Stimulated activated CD8-positive, alpha-beta memory T cell treated with anti-CD3 and anti-CD28 coated beads, Interleukin-15, amount 100 ng/mL, for 24 hours (primary cell): ENCODE measurements at places on chromosomes 7 and 10.

DNA sequence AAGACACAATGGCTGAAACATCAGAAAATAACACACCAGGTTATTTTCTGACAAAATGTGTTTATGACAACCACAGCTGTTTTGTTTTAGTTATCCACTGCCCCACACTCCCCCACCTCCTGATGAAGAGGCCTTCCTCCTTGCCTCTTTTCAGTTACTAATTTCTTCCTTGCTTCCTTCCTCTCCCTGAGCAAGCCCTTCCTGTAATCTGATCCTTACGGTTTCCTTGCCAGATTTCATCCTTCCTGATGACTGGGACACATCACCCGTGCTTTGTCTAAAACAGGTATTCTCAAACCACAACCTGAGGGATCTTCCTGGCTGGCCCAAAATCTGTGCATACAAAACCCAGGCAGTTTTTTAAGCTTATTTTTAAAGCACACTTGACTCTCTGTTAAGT lies 39.4 kb downstream of the CHST15 start:
- DNase-seq = no peak

DNA sequence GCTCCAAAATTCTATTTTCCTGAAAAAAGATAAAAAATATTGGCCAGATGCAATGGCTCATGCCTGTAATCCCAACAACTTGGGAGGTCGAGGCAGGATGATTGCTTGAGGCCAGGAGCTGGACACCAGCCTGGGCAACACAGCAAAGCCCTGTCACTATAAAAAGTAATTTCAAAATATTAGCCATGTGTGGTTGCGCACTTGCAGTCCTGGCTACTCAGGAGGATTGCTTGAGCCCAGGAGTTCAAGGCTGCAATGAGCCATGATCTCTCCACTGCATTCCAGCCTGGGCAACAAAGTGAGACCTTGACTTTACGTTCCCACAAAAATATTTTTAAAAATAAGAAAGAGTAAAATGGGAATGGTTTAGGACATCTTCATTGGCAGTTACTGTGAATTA lies 104.1 kb upstream of the AFAP1L2 start:
- DNase-seq = no peak

GRCh38 chr7:48931481-48931880 lies 7.1 kb downstream of the CDC14C start:
- no peak for DNase-seq

GRCh38 chr7:11133436-11133959 lies 159.8 kb downstream of the PHF14 start:
- no peak for DNase-seq

GRCh38 chr10:71244431-71245419 lies 32.4 kb downstream of the UNC5B start:
- no peak for DNase-seq
